Peyer's patch (tissue), 4 donors: ENCODE measurements at places on chromosomes 4 and X. TPM values are rescaled to one million over a fixed set of nuclear protein-coding genes. Genes with fewer than 3 reads are reported as not detected.

C4orf33 gene
- 19.2 TPM for total RNA-seq

ANK2 gene
- 5.3 TPM for total RNA-seq

HNRNPD gene
- 95.6 TPM for total RNA-seq

FHDC1 gene
- 6.6 TPM for total RNA-seq

BLTP1 gene
- total RNA-seq, result 125 TPM

TRIML2 gene
- total RNA-seq, result not detected

SMIM10L2A gene
- total RNA-seq, result not detected

UNC5C gene
- 2.5 TPM for total RNA-seq

ADGRG2 gene
- 0.53 TPM for total RNA-seq

KLB gene
- 0.66 TPM for total RNA-seq

IL21 gene
- total RNA-seq, result not detected
